ENCODE measurements at places on chromosomes 4 and X.
A peak's percentile ranks its signal among the peaks of the same experiment; 100 is the strongest.

- DNase-seq = no peak
These were observed 455.6 kb upstream of the BOD1L1 start for GRCh38 chr4:14083150-14083549.

- no peak for DNase-seq
These were observed 118.4 kb upstream of the LNX1 start for GRCh38 chr4:53709693-53710092.

DNA sequence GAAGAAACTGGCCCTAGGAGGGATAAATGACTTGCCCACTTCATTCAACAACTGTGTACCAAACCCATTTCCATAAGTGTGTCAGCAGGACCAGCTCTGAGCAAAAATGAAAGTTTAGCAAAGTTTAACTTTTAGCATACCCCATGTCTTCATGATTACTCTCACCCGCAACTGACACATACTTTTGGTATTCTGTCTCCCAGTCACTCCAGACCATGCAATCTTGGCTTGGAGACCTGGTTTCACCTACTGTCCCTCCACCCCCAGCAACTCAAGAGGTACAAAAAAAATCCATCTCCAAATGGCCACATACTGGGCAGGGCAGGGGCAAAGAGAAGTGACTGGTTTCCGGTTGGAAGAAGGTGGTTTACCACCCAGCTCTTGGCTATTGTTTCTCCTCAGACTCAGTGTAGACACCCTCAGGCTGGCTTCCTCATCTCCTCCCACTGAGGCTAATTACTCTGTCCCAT, 79.8 kb downstream of the RLIM start:
- no peak for DNase-seq

DNA sequence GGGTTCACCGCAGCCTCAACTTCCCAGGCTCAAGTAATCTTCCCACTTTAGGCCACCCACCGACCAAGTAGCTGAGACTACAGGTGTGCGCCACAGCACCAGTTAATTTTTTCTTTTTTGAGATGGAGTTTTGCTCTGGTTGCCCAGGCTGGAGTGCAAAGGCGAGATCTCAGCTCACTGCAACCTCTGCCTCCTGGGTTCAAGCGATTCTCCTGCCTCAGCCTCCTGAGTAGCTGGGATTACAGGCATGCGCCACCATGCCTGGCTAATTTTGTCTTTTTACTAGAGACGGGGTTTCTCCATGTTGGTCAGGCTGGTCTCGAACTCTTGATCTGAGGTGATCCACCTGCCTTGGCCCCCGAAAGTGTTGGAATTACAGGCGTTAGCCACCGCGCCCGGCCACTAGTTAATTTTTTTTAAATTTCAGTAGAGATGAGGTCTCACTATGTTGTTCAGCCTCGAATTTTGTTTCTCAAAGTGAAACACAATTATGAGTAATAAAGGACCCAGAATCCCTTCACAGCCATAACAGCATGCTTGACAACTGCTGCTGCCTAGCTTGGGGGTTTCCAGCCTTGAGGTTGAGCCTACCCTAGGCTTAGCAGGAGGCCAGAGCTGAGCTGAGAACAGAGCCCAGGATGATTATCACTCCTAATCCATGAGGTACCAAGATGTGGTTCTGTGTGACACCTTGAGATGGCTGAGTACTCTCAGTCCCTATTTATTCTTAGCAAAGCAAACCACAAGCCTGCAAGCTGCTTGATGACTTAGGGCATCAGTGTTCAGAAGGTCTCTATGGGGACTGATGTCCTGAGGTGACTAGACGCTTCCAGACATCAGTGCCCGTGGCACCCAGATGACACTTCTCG, 41.6 kb upstream of the NKRF start:
- no peak for DNase-seq

DNA sequence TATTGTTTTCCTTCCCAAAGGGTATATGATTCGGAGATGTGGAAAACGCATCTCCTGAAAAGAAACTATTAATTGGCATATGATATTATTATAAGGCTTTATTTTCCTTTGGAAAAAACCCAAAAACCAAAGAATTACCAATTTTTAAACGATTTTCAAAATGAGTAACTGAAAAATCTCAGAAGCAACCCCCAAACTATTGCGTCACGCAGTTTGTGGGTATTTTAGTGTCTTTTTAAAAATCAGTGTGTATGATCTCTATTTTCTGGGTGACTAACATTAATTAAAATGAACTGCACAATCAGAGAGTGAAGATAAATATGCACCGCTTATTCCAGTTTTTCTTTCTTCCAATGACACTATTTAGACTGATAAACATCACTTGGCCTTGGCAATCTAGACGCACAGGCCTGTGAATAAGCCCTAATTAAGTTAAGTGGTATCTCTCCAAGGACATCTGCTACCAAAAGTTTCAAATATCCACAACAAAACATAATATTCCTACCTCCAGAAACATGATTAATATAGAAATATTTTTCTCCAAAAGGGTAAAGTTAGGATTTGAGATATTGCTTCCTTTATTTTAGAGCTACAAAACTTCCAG, 511.5 kb upstream of the FAM241A start:
- DNase-seq = no peak

DNA sequence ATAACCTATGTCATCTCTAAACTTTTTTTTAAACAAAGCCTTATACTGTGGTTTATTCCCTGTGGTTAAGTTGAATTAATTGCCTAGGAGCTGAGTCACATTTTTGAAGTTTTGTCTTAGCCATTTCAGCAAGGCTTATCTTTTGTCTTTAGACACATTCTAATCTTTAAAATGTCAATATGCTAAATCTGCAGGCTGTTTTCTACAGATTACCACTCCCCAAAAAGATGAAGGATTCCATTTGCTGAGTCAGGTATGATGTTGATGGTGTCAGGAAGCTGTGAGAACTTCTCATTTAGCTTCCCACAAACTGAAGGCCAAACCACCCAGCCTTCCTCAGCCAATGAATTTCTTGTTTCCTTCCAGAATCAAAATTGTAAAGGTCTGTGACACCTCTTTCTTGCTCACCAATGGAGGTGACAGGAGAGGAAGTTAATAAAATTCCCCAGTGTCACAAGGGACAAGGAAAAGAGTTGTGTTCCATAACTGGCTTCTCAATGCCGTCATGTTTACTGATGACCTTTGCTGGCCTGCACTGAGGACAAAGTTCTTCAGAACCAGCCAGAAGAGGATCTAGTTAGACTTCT, 3.7 kb upstream of the CXCL6 start:
- DNase-seq = peak; percentile 63

GRCh38 chrX:32745323-32745722, 466.0 kb downstream of the DMD start:
- no peak for DNase-seq

- no peak for DNase-seq
These were observed 1206.1 kb downstream of the ARAP2 start for GRCh38 chr4:35038079-35038805.

DNA sequence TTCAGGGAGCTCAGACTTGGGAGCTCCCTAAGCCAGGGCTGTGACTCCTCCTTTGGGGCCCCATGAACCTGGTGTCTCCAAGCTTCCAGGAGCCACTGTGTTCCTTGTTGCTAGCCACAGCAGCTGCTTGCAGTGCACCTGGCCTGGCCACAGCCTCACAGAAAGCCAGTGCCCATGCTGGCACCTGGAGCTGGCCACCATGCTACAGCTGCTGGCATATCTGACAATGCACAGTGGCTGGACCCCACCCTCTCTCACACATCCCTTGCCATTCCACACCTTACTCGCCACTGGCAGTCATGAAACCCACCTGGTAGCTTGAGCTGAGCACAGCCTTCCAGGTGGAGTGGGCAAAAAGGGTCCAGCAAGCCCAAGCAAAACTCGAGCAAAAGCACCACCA, 441.7 kb downstream of the ARAP2 start:
- no peak for DNase-seq

DNA sequence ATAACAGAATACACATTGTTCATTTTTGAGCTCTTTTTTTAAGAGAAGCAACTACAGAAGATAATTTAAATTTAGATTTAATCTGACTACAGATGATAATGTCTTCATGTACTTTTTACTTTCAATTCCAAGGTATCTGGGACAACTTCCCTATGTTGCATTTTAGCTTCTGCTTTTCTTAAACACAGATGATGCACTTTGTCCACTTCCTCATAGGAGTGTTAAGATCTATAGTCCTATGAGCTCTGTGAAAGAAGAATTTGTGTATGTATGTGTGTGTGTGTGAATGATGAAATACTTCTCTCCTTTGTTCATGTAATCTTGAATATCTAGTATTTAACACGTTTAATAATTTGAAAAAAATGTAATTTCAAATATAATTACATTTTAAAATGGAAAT, 5.3 kb upstream of the FHIP1A start:
- DNase-seq = no peak

GRCh38 chr4:47562297-47562696, 77.2 kb downstream of the ATP10D start:
- no peak for DNase-seq

DNA sequence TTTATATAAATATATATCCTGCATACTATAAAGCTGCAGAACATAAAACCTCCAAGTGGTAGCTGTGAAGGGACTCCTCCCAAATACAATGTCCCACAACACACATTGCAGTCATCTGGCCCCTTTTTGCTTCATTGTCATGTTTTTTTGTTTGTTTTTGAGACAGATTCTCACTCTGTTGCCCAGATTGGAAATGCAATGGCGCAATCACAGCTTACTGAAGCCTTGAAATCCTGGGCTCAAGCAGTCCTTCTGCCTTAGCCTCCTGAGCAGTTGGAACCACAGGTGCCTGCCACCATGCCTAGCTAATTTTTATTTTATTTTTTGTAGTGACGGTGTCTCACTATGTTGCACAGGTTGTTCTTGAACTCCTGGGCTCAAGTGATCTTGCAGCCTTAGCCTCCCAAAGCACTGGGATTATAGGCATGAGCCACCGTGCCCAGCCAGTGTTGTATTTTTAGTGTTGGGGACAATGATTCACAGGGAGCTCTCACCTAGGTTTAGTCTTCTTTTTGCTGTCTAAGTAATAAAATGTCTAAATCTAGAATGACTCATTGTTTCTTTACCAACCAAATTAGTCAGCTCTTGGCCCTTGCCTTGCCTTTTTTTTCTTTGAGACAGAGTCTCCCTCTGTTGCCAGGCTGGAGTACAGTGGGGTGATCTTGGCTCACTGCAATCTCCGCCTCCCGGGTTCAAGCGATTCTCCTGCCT, 24.0 kb upstream of the XIAP start:
- DNase-seq = no peak

DNA sequence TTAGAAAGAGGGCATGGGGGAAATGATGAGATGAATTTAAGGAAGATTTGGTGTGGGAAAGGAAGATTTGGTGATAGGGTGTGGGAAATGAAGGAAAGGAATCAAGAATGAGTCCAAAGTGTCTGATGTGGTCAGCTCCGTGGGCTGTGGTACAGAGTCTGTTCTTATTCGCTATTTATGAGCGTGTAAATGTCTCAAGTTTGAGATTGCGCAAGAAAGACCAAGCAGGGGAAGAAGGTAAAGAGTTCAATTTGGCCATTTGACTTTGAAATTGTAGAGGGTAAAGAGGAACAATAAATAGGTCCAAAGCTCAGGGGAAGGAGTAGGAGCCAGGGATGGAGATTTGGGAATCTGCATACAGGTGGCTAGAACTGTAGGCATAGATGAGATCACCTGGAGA, 11.3 kb upstream of the SMS start:
- no peak for DNase-seq

DNA sequence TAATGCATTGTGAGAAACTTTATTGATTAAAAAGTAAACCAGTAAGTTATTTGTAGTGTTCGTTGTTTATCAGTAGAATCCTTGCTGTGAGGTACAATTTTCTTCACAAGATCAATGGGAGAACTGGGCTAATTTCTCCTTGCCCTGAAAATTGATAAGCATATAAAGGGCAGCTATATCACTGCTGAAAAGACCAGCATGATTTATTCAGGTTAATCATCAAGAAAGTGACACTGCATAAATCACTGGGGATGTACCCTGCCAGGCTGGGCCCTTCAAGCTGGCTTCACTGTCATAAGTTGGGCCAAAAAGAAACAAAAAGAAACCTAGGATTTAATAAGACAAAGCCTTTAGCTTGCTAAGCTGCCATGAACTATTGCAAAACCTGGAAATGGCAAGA, 746.7 kb downstream of the STPG2 start:
- no peak for DNase-seq

GRCh38 chrX:148412006-148412405, 88.4 kb upstream of the AFF2 start:
- no peak for DNase-seq

DNA sequence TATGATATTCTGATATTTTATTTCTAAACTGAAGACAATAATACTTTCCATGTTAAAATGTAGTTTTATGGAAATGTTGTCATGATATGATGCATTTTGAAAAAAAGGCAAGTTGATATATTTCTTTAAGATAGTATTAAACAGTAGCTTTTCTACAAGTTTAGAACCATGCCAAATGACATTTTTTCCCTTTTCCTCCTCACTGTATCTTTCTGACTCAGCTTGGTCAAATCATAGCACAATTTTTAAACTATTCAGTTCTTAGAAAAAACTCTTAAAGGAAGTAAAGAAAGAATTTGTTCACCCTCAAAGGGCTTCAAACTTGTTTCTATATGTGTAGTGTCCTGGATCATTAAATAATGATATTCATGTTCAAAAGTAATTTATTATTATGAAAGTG, 46.0 kb upstream of the GUCY1A1 start:
- no peak for DNase-seq

- no peak for DNase-seq
These were observed 59.8 kb upstream of the GPM6B start for GRCh38 chrX:13876652-13877051.

DNA sequence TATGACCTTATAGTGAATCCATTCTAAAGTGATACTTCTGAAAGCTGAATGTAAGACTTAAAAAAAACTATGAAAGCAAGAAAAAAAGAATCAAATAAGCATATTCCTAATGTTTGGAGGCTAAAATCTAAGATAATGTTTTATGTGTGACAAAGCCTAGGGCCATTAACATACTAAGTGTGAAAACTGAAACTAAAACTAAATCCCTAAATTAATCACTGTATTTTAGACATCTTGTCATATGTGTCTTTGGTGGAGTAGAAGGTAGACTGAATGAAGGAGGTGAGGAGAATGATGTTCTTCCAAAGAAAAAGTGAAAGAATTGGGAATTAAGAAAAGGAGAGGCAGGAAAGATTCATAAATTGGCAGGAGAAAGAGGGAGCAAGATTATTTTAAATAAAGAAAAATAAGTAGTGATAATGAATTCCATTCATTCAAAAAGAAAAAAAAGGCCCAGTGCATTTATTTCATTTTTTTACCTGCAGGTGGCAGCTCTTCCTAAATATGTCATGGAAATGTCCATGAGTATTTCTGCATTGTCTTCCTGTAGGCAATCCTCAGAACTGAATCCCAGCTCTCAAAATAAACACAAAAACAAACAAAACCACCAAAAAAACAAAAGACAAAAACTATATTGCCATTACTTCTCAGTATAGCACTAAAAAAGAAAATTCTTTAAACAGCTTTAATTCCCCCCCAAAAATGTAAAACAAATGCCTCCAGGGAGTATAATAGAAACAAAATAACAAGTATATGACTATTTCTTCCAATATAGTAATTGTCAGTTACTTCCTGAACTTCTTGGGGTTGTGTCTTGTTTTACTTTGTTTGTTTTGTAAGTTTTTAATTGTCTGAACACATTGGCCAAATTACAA, 17.0 kb upstream of the AP1AR start:
- DNase-seq = peak; percentile 62

- peak; percentile 80 for DNase-seq
These were observed 1.2 kb downstream of the HHIP start for GRCh38 chr4:144647095-144647561.

Measured in hematopoietic multipotent progenitor cell treated with erythropoietin and hydrocortisone succinate and interleukin-3 and kit ligand, for 8 days (in vitro differentiated cells).